ENCODE measurements at places on chromosomes 3 and 15.

- no peak for DNase-seq
Observed at GRCh38 chr15:61205346-61205921, 23.7 kb downstream of the RORA start.

DNA sequence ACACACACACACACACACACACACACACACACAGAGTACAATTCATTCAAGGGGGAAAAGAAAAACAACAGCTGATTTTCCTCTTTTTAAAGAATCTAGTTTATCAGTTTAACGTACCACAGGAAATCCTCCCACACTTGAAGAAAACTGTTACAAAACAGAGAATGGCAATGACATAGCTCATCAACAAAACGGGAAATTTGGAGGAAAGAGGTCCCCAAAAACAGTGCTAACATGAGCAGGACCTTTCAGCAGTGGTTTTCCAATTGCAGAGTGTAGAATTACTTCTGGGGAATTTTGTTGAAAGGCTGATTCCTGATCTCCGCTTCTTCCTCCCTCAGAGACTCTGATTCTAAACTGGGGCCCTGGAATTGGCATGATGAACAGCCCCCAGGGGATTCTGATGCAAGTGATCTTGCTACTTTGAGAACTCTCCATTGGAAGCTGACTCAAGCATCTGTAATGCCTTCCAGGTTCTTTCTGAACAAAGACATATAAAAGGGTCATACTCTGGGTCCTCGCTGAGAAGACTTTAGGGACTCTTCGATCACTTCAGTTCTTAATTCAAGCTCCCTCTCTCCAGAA lies 442.6 kb upstream of the PROK2 start:
- DNase-seq, result no peak

- no peak for DNase-seq
Observed at GRCh38 chr3:27561576-27561975, 77.4 kb upstream of the SLC4A7 start.

DNA sequence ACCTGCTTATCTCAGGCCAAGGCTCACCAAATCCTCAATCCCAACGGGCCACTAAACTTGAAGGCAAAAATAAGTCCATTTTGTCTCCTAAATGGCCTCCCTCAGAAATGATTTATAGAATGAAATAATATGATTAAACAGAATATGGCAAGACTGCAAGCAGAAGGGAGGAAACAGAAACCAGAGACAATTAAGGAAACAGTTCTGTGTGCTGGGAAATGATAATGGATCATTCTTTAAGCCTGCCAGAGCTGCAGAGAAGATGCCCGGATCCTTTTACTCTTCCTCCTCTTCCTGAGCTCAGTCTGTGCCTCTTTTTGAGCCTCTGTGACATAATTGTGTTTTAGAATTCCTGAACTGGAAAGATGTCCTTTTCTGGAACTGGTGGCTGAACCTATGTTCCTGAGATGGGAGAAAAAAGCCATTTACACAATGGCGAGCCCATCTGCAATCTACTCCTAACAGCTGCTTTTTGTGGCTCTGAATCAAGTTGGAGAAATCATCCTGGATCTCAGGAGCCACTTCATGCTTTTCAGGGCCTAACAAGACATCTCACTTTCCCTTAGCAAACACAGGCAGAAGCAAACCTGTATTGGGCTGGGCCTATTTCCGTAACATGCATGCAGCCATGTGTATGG lies 2.8 kb upstream of the ABHD2 start:
- DNase-seq, result no peak

GRCh38 chr3:57586778-57587177 lies 10.4 kb downstream of the ARF4 start:
- no peak for DNase-seq

- DNase-seq, result no peak
Observed at GRCh38 chr3:186705882-186706780, 11.0 kb upstream of the KNG1 start.

DNA sequence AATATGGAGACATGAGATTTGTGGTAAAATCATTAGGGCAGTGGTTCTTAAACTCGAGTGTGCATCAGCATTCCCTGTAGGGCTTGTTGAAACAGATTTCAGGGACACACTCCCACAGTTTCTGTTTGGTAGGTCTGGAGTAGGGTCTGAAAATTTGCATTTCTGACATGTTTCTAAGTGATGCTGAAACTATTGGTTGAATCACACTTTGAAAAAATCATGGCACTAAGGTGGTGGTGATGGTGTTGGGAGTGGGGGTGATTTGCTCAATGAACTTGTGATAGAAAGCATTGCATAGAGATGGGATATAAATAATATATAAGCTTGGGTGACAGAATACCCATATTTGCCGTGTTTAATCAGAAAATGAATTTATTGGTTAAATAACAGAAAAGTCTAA lies 11.3 kb downstream of the MITF start:
- no peak for DNase-seq

DNA sequence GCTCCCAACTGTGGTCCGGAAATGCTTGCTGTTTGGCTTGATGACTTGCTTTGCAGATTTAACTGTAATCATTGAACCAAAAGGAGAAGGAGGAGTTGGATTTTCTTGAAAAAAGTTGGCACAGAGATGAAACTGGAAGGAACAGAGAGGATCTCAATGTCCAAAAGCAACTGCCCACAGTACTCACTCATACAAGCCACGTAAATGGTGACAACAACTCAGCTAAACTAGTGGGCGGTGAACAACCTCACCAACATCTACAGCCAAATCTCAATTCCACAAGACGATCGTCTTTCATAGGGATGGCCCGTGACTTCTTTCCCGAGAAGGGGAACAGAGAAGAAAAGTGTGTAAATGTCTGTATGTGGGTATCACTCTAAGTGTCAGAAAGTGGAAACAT lies 48.1 kb downstream of the MYO5C start:
- no peak for DNase-seq

DNA sequence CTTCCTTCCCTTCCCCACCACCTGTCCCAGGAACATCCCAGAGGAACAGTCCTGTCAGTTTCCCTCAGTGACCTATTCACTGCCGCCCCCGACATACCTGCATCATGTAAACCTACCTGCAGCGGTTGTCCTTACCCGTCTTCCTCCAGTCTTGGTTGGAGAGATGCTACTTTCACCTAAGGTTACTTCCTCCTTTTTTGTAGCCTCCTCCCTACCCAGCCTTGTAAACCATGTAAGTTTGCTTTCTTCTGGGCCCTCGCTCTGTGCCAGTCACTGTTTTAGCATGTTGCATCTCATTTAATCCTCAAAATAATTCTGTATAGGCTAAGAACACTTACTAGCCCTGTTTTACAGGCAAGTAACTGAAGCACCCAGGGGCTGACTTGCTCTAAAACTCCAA lies 58.3 kb downstream of the GPR171 start:
- DNase-seq, result no peak

DNA sequence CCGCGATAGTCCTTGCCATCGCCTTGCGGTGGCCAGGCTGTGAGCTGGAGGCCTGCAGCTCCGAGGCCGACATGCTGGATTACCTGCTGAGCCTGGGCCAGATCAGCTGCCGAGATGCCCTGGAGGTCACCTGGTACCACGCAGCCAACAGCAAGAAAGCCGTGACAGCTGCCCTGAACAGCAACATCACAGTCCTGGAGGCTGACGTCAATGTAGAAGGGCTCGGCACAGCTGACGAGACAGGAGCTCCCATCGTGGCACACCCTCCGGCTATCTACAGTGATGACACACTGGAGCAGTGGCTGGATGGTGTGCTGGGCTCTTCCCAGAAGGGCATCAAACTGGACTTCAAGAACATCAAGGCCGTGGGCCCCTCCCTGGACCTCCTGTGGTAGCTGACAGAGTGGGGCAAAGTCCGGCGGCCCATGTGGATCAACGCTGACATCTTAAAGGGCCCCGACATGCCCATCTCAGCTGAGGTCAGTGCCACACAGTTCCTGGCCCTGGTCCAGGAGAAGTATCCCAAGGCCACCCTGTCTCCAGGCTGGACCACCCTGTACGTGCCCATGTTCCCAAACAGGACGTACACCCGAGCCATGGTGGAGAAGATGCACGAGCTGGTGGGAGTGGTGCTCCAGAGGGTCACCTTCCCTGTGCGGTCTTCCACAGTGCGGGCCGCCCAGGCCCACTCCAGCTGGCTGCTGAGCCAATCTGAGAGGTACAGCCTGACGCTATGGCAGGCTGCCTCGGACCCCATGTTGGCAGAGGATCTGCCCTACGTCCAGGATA lies 70.2 kb downstream of the FAM43A start:
- no peak for DNase-seq

- DNase-seq, result no peak
Observed at GRCh38 chr15:61794276-61794675, 266.0 kb downstream of the VPS13C start.

- no peak for DNase-seq
Observed at GRCh38 chr3:49023775-49024174, 1.9 kb downstream of the NDUFAF3 start.

- DNase-seq, result no peak
Observed at GRCh38 chr3:72185549-72186399, 400.8 kb upstream of the PROK2 start.

GRCh38 chr3:139572847-139573672 lies 33.5 kb upstream of the RBP1 start:
- no peak for DNase-seq

GRCh38 chr3:2154621-2155020 lies 56.0 kb downstream of the CNTN4 start:
- DNase-seq, result no peak

- DNase-seq, result no peak
Observed at GRCh38 chr3:78176869-78177268, 1137.0 kb downstream of the ROBO2 start.

DNA sequence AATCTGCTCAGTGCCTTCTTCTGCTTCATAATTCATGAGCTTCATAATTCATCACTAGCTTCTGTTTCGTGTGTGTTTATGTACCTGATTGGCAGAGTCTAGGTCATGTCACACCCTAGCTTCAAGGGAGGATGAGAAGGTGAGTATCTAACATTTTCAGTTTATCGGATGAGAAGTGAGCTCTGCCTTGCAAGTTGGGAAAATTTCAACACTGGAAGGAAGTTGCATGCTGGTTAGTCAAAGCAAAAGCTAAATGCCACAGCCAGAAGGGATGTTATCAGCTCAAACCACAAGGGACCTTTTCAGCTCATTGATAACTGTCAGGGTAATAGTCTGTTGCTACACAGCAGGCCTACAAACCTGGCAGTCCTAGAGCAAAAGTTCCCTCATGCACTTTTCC lies 7.3 kb upstream of the TNFSF10 start:
- DNase-seq, result no peak

DNA sequence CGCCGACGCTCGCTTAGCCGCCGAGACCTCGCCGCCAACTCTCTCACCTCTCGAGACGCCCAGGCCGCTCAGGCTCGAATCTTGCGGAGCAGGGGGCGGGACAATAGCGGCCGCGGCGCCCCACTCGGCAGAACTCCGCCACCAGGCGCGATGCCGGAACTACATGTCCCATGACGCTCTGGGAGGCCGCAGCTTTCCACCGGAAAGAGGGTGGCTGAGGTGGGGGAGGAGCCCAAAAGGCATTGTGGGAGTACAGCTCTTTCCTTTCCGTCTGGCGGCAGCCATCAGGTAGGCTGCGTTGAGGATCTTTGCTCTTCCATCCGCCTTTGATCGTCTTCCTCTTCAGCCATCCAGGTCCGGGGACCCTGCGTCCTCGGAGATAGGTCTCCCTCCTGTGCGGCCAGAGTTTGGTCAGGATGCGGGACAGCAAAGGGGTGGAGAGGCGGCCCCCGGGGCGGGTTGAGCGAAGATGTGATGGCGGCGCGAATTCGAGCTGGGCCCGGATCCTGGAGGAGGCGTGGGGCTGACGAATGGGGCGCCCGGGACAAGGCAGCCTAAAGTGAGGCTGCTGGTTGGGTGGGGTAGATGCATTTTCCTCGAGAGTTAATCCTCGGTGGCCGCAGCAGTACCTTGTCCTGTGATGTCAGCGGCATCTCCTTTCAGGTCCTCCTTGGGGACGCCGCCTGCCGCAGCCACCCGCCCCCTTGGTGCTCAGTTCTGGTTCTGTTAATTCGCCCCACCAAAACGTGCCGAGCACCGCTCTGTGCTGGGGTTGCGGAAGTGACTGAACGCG lies at the start of the genes NKIRAS1 and RPL15:
NKIRAS1 (minus strand) TSS at position 105 of the 793 bp plus-strand sequence. CDS start 6,086 bp downstream, outside the sequence.
RPL15 (plus strand) TSS at position 247 of the 793 bp plus-strand sequence. CDS start 728 bp downstream, outside the sequence.
- peak; percentile 86 for DNase-seq

DNA sequence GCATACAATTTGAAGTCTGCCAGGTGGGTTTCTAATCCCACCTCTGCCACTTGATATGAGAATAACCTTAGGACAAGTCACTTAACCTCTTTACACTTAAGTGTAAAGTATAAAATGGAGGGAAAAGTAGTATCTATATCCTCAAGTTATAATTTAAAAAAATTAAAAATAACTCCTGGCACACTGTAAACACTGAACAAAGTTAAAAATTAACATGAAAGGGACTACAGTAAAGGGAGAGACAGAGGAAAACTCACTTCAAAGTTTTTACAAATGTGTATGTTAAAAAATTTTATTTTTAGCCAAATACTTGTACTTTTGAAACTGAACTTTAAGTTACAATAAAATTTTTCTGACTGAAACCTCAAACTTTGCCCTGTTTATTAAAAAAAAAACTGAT lies 49.6 kb downstream of the PLOD2 start:
- no peak for DNase-seq

- no peak for DNase-seq
Observed at GRCh38 chr3:168100777-168101492, 5.2 kb upstream of the GOLIM4 start.

DNA sequence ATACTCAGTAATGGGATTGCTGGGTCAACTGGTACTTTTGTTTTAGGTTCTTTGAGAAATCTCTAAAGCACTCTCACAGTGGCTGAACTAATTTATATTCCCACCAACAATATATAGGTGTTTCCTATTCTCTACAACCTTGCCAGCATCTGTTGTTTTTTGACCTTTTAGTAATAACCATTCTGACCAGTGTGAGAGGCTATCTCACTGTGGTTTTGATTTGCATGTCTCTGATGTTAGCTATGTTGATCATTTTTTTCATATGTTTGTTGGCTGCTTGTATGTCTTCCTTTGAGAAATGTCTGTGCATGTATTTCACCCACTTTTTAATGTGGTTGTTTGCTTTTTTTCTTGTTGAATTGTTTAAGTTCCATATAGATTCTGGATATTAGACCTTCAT lies 98.2 kb upstream of the DCBLD2 start:
- DNase-seq, result no peak
